CD4-positive, alpha-beta T cell treated with Interleukin-4 for 1 hour (primary cell): ENCODE measurements at places on chromosomes 7 and 10.

DNA sequence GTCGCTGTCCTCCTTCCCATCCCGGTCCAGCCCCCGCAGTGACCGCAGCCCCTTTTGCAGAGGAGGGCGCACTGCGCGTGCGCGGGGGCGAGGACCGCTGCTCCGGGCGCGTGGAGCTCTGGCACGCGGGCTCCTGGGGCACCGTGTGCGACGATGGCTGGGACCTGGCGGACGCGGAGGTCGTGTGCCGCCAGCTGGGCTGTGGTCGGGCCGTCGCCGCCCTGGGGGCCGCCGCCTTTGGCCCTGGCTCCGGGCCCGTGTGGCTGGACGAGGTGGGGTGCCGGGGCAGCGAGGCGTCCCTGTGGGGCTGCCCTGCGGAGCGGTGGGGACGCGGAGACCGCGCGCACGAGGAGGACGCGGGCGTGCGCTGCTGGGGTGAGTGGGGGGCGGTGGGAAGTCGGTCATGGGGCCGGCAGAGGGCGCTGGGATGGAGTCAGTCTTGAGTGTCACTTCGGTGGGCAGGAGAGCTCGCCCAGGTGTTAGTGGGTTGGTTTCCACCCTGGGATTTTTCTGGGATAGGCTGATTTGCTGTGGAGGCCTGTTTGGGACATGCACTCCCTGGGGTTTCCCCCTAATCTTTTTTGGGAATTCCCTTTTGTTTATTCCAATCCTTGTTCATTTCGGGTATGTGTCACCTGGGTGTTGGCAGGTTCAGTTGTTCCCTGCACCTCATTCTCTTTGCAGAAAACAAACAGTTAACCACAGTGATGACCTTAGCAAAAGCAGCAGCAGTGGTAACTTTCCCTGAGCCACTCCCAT, 11.6 kb downstream of the SCART1 start:
- no peak for DNase-seq

DNA sequence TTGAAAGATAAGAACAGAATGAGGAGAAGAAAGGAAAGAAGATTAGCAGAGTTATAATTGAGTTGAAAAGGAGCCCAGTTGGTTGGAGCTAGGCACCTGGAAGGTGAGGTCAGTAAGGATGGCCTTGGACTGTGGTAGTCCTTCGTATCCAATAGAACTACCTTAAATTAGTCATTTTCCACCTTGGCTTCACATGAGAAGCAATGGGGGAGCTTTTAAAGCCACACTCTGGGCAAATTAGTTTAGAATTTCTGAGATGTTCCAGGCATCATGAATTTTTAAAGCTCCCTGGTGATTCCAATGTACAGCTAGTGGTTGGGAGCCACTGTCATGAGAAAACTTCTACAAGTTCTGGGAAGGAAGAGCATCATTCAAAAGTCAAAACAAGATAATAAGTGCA, 27.3 kb upstream of the CYP3A5 start:
- no peak for DNase-seq

DNA sequence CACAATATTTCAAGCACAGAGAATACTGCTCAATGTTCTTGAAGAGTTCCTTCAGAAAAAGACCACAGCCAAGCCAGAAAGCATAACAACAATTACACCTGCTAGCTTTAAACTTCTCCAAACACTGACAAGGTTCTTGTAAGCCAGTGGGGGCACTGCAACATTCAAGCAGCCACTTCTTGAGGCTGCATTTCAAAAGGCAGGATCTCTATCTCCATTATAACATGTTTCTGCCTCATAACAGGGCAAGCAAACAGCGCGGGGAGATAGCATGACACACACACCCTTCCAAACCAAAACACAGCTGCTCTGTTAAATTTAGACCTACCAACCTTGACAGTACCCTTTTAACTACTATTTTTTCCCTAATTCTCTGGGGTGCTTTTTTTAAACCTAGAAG, 30.8 kb downstream of the CHCHD3 start:
- no peak for DNase-seq

- no peak for DNase-seq
These were observed 54.7 kb downstream of the FGFR2 start for GRCh38 chr10:121543545-121543944.

DNA sequence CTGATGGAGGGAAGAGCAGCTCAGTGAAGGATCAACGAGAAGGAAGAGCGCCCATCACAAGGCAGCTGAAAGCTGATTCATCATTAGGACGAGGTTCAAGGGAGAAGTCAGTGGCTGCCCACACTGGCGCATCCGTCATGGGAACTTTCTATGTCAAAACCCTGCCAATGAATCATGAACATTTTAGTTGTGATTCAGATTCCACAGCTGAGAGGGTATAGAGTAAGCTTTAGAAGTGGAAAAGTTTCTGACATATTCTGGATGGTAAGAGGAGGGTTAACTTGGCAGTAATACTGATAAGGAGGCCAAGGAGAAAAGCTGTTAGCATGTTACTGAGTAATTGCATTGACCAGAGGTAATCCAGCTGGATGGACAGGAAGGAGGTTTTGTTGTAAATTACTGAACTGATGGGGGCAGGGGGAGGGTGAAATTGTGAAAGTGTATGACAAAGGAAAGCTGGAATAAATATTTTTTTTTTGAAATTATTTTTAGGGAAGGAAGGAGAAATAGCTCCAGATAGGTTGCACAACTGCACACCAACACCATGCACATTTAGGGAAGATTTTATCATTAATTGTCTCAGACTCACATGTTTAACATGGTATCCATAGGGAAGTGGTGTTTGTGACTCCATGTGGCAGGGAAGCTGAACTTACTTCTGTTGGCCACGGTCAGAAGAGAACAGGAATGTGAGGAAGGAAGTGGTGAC, 78.3 kb upstream of the NRP1 start:
- DNase-seq = no peak

- DNase-seq = no peak
These were observed 203.8 kb downstream of the CCDC3 start for GRCh38 chr10:12797471-12798262.

GRCh38 chr7:138091032-138091431, 14.8 kb downstream of the AKR1D1 start:
- no peak for DNase-seq

- no peak for DNase-seq
These were observed 83.6 kb downstream of the CD36 start for GRCh38 chr7:80721883-80722615.

DNA sequence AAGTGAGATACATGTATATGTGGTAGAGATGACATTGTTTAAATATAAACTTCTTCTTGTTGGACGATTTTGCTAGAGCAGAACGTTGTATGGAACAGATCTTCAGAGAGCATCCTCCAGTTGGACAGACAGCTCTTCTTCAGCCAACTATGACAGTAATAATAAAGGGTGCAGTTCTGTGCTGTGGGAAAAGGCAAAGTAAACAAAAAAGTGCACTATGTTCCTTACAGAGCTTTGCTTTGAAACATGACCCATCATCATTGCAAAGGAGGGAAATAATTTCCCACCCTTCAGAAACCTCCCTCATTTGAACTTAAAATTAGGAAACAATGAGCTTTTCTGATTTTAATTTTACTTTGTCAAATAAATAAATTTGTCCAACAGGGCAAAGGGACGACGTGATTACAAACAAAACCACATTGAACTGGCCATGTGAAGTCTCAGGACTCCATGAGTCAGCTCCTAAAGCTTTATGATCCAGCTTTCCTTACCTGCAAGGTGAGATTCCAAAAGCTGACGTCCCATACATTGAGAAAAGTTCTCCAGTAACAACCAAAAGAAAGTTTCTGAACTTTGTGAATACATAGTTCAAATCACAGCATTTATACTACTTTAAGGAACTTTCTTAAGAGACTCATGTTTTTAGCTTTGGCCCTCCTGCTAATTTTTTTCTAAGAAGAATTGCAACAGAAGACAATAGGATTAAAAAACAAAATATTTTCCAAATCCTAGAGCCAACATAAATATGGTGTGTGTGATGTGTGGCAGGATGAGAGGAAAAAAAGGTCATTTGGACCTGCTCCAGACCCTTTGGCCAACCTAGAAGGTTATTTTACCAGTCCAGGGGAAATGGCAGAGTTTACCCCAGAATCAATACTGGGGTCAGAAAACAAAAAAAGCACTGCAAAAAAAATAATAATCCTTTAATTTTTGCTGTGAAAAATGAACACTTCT, 565.4 kb upstream of the NRP1 start:
- DNase-seq = no peak

DNA sequence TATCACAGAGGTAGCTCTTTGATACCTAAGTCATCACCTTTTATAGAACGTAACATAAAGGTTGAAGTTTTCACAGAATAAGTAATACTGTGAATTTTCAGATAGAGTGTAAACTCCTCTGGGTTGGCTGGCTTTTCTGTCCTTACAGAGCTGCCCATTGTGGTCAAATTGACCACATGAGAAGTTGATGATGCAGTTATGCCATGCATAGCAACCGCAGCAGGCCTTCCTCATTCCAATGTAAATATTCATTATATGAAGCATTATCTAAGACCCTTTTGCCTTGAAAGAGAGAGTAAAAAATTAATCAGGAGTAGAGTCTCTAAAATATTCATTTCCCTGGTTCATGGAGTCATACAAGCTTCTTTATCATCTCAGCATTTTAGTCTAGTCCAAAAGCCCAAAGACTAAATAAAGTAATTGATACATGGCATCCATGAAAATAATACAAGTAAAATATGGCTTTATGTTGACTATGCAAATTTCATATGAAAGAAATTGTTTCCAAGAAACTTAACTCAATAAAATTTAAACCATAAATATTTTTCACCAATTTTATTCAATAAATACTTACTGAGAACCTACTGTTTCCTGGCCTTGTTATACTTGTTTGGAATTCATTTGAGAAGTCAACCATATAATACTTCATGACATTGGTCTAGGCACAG, 516.4 kb downstream of the PCDH15 start:
- no peak for DNase-seq

DNA sequence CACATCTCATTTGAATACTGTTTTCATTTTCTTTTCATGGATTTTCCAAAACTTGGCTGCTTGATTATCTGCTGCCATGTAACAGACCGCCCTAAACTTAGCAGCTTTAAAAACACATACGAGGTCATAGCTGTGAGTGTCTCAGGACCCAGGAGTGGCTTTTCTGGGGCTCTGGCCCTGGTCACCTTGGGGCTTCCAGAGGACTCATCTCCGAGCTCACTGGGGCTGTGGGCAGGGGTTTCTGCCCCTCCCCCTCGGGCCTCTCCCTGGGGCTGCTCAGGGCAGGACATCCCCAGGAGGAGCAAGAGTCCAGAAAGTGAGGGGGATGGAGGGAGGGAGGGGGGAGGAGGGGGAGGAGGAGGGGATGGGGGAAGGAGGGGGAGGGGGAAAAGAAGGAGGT, 77.0 kb downstream of the NKX6-2 start:
- DNase-seq = no peak

DNA sequence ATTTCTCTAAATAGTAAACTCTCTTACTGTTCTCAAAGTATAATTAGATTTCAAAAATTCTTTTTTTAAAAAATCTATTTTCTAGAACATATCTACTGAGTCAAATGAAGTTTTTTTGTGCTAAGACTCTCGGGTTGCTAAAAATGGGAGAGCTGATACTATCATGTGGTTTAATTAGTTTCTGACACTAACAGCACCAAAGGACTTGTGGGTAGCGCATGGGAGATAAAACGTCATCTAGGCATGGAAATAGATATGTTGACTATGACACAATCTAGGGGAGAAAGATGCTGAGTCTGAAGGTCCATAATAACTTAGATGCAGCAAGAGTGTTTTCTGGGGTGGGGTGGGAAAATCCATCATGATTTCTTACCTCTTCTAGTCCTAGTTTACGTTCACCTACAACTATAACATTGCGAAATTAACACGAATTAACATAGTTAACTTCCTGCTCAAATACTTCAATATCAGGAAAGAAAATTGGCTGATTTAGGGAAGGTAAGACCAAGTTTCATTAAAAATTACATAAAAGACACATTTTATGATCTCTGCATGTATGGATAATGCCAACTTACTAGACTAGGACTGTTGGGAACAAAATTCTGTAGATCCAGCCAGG, 14.3 kb upstream of the ARMC3 start:
- DNase-seq = no peak

- DNase-seq = no peak
These were observed 161.2 kb downstream of the CAMK1D start for GRCh38 chr10:12510501-12510941.

DNA sequence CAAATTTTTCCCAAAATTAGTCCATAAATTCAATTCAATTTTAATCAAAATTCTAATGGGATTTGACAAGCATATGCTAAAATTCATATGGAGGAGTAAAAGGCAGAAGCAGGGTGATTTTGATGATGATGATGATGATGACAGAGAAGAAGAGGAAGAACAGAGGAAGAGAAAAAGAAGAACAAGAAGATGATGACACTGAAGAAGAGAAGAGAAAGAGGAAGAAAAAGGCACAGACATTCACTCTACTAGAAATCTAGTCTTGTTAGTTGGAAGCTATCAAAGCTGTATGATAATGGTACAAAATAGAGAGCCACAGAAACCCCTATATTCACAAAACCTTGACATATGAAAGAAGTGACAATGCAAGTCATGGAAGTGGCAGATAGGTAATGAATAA, 157.9 kb downstream of the ELMO1 start:
- DNase-seq = no peak
